Cardiac fibroblast (primary cell): ENCODE measurements at places on chromosomes 13 and 19.

- DNase-seq, result no peak
Measured at GRCh38 chr13:31199527-31199848, 287 bp upstream of the B3GLCT start.

- no peak for DNase-seq
Measured at GRCh38 chr19:18665771-18666202, 17.7 kb upstream of the CRTC1 start.

DNA sequence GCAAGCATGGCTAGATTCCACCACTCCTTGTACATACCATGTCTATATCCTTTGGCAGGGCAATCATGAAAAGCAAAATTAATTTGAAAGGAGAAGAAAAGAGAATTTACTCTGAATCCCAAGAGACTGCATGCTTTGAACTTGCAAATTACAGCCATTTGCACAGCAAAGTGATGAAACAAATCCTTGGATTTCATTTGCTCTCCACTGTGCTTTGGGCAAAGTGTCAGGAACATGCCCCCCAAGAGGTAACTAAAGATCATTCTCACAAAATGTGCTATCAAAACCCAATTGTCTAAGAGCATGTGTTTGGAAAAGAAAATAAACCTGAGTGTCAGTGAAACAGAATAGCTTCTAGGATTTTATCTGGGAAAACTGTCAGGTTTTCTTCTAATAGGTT, 298.5 kb downstream of the GPC6 start:
- no peak for DNase-seq

DNA sequence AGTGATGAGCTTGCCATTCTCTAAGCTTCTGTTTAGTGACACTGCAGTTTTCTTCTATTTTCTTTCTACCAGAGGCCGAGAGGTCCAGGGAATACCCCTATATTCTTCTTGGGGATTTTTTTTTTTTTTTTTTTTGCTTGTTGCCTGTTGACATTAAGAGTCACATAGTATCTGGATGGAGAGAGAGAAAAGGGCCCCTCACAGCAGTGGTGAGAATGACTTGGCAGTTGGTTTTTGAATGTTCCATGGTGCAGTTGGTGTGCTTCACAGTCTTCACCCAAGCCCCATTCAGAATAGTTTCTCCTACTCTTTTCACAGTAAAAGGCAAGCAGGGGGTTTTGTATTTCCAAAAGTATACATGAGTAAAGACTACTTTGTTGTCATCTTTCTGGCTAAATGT, 577.9 kb downstream of the LMO7 start:
- DNase-seq, result no peak

DNA sequence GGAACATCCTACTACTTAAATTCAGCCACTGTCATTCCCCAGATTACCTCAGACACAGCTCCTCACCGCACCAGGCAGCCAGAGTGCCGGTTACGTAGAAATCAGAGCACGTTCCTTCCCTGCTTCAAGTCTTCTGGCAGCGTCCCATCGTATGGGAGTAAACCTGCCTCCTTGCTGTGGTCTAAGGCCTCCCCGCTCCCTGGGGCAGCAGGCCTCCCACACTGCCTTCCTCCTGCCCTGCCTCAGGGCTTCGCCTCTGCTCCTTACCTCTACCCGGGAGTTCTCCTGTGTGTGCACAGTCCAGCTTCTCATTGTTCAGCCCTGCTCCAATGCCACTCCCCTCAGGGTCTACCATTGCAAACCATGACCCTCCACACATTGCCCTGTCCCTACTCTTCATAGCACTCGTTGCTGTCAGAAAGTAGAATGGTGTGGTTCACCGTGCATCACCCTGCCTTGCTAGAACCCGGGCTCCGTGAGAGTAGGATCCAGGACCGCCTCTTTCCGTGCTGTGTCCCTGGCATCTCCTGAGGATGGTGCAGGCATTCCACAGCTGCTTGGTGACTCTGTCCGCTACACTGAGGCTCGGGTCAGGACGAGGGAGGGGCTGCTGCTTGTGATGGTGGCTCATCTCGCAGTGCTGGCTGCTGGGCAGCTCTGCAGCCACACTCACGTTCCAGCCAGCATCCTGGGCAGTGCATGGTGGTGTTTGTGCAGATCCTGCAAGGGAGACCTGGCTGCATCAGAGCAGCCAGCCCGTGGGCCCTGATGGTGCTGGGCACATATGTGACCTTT, 6.9 kb downstream of the POP4 start:
- DNase-seq, result no peak

DNA sequence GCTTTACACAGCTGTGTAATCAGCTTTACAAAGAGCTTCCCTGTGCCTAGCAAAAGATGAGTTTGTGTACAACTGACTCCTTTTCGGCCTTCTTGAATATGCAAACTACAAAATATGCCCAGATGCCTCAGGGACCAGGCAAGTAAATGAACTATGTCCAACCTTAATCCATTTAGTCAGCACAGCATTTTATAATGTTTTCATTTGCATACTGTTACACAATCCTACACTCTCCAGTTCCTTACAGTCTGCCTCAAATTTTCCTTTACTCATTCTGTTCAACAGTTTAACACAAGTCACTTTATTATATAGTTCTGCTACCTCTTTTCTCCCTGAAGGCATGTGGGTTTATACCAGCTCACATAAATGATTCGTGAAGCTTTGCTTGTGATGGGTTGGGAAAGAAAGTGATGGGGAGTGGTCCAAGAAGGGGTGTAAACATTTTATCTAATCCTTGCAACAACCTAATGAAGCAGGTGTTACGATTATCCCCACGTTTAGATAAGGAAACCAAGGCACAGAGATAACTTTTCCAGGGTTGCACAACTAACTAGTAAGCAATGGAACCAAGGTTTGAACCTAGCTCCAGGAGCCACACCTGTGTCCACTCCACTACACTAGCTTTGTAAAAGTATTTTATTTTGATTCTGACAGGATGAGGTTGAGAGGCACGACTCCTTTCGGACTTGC, 3.3 kb upstream of the USP12 start:
- peak; percentile 15 for DNase-seq

GRCh38 chr13:20679879-20680278, 23.6 kb upstream of the IL17D start:
- no peak for DNase-seq

- DNase-seq, result no peak
Measured at GRCh38 chr19:45515081-45515624, 7.9 kb downstream of the VASP start.

DNA sequence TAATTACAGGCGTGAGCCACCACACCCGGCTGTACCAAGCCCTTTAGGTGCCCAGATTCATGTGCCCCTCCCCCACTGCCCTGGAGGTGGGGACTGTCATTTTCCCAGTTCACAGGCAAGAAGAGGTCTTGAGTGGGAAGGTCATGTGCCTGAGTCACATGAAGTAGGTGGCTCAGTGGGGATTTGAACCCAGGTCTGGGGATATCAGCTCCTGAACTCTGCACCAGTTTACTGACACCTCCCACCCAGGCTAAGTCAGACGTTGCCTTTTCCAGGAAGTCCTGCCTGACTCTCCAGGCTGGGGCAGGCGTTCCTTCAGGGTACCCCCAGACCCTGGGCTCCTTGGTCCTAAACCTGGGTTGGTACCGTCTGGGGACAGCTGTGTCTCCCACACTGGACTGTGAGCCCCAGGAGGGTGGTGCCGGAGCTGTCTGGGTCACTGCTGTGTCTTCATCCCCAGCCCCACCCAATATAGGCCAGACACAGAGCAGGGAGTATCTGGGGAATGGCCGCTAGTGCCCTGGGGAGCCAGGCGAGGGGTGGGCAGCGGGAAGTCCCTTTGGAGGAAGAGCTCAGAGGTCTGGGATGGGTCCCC, 8.6 kb downstream of the VASP start:
- DNase-seq, result no peak

GRCh38 chr19:37691881-37692504, 27.6 kb downstream of the ZNF607 start:
- peak; percentile 92 for DNase-seq

DNA sequence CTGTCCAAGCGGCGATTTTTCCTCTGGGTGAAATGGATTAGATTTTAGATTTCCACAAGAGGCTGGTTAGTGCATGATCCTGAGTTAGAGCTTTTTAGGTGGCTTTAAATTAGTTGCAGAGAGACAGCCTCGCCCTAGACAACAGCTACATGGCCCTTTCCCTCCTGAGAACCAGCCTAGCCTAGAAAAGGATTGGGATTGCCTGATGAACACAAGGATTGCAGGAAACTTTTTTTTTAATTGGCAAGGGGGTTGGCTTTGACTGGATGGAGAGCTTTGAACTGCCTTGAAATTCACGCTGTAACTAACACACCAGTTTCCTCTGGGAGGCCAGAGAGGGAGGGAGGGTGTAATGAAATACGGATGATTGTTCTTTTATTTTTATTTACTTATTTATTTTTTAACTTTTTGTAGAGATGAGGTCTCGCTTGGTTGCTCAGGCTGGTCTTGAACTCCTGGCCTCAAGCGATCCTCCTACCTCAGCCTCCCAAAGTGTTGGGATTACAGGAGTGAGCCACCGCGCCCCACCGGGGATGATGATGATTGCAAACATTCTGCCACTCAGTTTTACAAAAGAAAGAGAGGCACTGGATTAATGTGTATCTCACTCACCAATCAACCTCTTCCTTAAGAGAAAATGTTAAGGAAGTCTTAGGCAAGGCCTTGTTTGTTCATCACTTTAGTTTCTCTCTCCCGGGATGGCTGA, 1.9 kb downstream of the LDLR start:
- no peak for DNase-seq

DNA sequence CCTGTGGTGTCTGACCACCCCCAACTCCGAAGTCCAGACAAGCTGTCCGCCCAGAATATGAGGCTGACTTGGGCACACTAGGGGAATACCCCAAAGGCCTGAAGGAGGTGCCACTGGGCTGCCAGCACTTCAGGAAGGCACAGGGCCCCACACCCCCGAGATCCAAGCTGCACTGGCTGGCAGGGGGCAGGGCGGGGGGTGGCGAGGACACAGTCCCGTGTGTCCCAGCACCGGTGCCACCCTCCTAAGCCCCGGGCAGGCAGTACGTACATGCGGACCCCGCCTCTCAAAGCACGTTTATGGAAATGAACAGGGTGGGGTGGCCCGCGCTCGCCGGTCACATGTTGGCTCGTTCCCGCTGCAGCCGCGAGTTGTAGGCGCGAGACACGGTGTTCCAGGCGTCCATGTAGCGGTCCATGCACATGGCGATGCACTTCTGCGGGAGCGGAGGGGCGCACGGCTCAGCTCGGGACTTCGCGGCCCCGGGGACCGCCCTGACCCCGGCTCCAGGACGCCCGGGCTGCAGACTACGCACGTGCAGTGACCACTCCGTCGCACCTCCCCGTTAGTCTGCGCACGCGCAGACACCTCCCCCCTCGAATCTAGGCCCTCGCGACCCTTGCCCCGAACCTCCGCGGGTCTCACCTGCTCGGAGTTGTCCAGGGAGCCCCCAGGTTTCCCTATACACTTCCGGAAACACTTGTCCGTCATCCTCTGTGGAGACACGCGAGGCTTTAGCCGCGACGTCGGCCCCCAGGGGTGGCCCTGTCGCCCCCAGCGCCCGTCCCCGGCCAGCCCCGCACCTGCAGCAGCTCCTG, 566 bp downstream of the TIMM13 start:
- peak; percentile 38 for DNase-seq

GRCh38 chr13:27425918-27426630, 1.7 kb downstream of the GTF3A start:
- DNase-seq, result peak; percentile 81

GRCh38 chr13:100560498-100561157, 28.0 kb downstream of the GGACT start:
- no peak for DNase-seq
